ENCODE measurements at places on chromosomes 2 and 18. TPM values are rescaled to one million over a fixed set of nuclear protein-coding genes. Genes with fewer than 3 reads are reported as not detected.

GRCh38 chr2:112959109-112959812, 18.5 kb upstream of the IL36G start:
- no peak for DNase-seq

Gene FBXO48
- total RNA-seq, result 0.63 TPM

DNA sequence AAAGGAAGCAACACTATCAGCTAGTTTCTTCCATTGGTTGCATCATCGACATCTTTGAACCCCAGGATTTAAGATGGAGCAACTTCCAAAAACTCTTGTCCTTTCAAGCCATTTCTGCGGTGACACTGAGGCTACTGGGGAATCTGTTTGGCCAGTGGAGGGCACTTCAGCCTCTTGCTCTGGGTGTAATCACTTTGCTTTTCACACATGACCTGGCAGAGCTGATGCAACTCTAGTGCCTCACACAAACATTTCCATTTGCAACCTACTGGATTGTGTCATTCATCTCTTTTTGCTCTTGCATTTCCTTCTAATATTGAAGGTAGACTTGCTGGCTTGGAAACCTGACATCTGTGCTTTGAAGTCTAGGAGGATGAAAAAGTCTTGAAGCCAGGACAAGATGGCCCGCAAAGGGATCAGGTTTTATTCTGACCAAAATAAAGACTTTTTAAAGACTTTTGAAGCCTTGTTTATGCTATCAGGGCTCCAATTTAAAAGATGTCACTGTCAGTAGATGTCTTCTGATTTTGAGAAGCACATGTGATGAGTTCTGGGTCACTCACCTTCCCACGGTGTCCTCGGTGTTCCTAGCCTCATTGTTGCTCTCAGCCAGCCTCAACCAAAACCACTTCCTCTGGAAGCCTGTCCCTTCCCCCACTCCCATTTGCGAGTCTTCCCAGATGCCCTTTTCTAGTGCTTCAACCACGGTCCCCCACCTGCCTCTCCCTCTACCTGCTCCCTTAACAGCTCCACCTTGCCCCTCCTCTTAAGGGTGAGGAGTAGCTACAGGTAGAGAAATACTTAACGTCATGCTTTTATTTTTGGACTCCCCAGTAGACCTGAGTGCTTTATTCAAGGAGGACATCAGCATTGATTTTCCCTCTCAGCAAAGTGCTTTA, 69.7 kb upstream of the KCNE4 start:
- no peak for DNase-seq

- no peak for DNase-seq
Observed at GRCh38 chr2:166202778-166203177, 75.0 kb upstream of the SCN1A start.

Gene CNRIP1
- 25.9 TPM for total RNA-seq

Gene MAP3K19
- total RNA-seq, result not detected

GRCh38 chr2:193349642-193350041, 1154.9 kb upstream of the TMEFF2 start:
- DNase-seq, result no peak

- DNase-seq, result no peak
Observed at GRCh38 chr18:41842886-41843285, 112.1 kb upstream of the PIK3C3 start.

Gene SLC5A6
- total RNA-seq, result 21.8 TPM

- no peak for DNase-seq
Observed at GRCh38 chr2:205687641-205687956, 5.3 kb downstream of the NRP2 start.

GRCh38 chr2:239602290-239603282, 201.8 kb upstream of the HDAC4 start:
- DNase-seq, result peak; percentile 59

GRCh38 chr2:20737505-20737904, 70.6 kb downstream of the GDF7 start:
- DNase-seq, result no peak

DNA sequence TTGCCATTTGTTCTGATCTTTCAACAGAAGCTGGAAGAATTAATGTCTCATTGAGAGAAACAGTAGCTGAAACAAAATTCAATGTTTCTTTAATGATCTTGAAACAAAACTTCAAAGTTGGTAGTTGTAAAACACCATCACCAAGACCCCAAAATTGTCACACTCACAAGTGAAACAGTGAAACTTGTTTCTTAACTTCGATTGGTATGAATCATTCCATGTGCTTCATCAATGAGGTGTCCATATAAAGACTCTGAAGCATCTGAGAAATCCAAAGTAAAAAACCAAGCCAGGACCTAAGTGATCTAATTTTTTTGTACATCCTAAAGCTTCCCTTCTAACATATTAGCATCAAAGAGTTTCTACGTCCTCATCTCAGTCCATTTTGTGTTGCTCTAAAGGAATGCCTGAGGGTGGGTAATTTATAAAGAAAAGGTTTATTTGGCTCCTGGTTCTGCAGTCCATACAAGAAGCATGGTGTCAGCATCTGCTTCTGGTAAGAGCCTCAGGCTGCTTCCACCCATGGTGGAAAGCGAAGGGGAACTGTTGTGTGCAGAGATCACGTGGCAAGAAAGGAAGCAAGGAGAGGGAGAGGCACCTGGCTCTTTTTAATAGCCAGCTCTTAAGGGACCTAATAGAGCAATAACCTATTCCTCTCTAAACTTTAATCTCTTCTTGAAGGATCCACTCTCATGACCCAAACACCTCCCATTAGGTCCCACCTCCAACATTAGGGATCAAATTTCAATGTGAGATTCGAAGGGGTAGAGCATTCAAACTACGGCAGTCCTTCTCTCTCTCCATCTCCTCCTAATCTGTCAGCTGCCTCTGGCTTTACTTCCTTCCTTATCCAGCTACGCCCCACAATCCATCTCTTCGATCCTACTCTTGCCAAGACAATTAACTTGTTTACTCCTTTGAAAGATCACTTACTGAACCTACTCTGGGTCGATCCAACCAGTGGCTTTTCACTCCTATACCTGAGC, 20.7 kb upstream of the TLK1 start:
- no peak for DNase-seq

DNA sequence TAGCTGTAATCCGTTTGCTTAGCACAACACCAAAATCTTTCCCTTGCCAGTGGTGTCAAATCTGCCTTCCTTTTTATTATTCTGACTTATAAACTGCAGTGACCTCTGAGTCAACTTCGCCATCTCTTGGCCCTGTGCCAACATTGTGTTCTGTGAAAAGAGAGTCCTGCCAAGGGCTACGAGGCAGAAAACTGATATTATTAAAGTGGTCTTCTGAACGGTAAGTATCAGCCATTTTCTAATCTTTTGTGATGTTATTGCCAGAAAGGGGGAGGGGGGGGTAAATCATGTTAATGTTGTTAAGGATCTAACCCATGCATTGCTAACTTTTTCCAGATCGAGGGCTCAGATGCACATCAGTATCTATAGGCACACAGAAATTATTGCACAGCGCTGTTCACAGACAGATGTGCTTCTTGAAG, 121.5 kb upstream of the LTBP1 start:
- DNase-seq, result no peak

Gene TRIM54
- not detected for total RNA-seq

Gene ALPP
- total RNA-seq, result not detected

DNA sequence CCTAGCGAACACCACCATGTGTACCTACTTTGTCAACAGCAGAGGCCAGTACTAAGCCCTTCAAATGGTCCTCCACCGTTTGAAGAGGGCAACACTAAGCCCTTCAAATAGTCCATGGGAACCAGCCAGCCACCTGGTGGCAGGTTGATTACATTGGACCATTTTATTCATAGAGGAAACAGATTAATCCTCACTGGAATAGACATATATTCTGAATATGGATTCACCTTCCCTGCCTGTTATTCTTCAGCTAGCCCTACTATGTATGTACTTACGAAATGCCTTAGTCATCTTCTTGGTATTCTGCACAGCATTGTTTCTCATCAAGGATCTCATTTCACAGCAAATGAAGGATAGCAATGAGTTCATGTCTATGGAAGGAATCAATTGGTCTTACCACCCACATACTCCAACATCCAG, 10.0 kb upstream of the ZNF396 start:
- no peak for DNase-seq
